Fibroblast of lung (primary cell): ENCODE measurements at places on chromosomes 7 and 10.
A peak's percentile ranks its signal among the peaks of the same experiment; 100 is the strongest.

DNA sequence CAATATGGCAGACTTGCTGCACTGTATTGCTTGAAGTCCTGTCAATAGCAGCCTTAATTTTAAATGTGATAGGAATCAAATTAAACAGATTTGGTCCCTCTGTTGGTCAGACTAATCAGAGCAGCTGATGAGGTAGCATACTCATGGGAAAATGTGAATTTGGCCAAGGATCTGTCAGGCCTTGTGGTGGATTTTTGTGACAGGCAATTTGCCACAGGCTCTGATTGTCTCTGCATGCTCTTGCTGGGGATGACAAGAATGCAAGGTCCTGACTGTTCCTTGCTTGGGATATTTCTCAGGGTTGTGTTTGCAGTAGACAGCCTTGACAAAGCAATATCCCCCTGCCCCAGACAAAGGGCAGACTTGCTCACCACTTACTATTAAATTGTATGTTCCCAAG lies 41.5 kb upstream of the GARS1 start:
- no peak for DNase-seq

DNA sequence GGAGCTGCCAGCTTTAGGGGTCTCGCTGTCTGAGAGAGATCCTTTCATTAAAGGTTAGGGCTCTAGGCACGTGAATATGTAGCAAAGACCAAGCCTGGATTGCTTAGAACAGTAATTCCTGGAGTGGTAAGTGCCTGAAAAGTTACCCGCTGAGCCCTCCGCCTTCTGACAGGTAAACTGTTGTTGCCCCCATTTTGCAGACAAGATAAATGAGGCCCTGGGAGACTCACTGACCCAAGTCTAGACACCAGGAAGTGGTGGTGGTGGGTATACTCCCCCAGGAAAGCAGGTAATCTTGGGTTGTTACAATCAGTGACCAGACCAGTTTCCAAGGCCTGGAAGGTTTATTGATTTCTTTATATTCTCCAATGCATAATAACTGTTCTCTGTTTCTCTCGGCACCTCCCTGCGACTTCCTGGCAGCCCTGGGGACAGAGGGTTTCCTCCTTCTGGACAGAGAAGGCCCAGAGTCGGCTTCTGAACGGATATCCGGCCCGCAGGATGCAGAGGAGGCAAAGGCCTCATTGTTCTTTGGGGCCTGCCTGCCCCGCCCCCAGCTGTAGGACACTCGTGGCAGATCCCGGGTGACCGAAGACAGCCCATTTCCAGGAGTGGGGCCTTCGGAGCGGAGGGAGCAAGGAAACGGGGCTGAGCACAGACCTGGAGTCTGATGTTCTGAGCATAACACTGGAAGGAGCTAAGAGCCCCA lies 1.3 kb upstream of the GRK5 start:
- DNase-seq = no peak

DNA sequence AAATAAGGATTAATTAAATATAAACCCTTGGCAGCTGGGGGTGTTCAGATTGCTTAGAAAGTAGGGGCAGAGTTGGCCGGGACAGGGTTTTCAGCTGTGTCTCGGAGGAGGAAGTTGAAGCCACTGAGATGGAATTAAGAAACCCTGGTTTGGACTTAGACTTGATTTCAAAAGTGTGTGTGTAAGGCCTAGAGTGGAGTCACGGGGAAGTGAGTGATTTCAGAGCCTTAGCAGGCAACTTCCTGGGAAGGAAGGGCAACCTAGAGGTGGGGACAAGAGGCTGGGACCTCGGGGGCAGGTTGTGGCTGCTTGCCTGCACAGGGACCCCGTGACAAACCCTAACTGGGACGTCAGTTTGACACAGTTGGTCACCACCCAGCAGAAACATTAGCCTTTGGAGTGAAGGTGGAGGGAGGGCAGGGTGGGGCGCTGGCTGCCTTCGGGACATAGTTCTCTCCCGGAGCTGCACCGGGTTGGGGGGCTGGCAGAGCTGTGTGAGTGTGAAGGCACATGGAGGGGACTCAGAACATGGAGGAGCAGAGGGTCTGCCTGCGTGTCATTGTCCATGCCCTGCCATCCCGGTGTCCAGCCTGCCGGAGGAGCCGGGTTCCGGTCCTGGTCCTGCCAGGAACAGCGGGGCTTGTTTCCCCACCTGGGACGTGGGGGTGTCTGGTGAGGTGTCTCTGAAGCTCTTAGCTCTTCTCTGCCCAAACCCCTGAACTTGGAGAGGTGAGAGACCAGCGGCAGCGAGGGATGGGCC lies 1.8 kb downstream of the BRI3 start:
- peak; percentile 64 for DNase-seq

DNA sequence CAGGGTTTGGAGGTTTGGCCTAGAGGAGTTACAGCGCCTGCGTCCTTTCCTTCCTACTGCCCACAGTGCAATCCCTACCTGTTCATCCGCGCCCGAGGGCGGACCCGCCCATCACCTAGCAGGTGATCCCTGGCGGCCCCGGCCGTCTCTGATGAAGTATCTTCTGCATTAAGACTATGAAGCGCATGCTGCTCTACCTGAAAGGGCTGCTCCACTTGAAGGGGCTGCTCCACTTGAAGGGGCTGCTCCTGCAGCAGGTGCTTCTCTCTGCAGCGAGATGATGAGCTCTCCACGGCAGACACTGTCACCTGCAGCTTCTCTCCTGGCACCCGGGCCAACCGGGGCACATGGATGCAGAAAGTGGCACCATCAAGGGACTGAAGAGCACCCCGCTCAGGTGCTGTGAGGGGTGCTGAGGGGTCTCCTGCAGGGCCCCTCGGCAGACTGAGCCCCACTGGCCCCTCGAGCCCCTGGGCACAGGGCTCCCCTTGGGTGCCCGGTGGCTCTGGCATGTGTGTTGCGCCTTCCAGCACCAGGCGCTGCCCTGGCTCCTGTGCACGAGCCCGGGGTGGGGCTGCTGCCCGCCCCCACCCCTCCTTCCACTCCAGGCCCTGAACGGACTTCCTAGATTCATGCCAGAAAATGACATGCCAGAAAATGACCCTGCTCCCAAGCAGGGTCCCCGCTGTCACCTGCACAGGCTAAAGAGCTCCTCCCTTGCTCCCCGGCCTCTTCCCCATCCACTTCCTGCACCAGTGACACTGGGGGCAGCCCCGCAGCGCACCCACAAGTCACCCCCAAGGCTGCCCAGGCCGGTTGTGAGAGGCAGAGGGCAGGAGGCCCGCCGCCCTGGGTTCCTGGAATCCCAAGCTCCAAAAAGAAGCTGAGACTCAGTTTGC lies 29.4 kb downstream of the WDR86 start:
- no peak for DNase-seq

DNA sequence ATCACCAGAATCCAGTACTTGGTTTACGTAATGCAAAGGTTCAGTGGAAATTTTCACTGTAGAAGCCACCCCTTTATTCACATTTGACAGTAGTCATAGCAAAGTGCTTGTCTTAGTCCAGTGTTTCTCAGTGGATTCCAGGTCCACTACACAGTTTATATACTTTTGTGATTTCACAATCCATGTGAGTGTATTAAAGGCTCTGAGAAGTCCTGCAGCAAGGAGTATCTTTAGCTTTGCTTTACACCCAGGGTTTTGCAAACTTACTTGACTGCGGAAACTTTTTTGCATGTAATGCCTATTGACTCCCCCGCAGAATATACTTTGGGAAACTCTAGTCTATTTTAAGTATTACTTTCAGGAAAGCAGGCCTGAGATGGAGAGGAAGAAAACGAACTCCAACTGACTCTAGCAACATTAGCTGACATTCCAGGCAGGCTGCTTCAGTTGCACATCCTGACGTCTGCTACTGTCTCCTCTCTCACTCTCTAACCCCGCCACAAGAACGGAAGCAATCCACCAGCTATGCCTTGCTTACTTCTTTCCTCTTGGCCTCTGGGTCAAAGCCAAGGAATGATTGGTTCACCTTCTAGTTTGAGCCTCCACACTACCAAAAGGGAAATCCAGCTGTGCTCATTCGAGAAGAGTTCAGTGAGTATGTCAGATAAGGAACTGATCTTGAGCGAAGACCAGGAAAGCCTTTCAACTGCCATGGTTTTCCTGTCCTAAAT lies 6.2 kb downstream of the PLXNA4 start:
- no peak for DNase-seq

DNA sequence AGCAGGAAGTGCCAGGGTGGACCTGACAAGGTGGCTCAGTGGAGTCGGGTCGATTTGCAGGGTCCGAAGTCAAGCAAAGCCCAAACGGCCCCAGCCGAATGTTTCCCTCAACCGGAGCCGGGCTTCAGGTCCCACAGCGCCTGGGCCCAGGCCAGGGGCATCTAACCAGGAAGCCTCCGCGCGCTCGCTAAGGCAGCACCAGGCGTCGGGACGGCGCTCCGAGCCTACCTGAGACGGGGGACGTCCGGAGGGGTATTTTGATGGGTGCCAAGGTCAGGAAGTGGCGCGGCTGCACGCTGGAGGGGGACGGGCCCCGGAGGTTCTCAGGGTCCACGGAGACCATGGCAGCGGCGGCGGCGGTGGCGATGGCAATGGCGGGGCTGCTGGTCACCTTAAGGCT lies 51.5 kb downstream of the TCERG1L start:
- DNase-seq = no peak

- DNase-seq = peak; percentile 31
These were observed 37.9 kb upstream of the ANKRD1 start for GRCh38 chr10:90958781-90959180.

DNA sequence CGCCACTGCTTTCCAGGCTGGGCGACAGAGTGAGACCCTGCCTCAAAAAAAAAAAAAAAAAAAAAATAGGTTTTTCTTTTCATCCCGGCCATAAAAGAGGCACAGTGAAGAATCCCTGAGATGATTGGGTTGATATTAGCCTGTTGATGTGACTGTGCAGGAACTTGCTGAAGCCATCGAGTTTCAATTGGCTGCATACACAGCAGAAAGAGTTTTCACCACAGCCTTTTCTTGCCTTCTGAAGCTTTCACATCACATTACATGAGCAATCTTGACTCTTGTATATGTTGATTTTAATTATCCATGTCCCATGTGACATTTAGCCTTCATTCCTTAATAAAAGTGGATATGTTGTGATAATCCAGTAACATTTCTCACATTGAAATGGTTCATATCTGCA lies 14.9 kb upstream of the PLXDC2 start:
- DNase-seq = no peak

- DNase-seq = no peak
These were observed 436.1 kb upstream of the FOXK1 start for GRCh38 chr7:4245866-4246470.

DNA sequence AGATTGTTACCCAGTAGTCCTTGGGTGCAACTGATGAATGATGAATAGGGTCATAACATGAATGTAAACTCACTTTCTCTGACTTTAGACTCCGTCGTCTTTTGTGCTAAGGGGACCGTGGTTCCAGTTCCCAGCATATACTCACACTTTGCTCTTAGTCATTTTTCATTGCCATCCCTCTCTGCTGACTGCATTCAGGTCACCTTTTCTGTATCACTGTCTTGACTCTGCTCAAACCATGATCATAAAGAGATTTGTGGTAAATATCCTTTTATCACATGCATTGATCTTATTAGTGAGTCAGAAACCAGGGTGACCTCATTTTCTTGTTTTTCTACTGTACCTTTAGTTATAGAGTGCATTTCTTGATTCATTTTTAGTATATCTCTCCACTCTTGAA lies 141.1 kb upstream of the AGR3 start:
- DNase-seq = no peak

DNA sequence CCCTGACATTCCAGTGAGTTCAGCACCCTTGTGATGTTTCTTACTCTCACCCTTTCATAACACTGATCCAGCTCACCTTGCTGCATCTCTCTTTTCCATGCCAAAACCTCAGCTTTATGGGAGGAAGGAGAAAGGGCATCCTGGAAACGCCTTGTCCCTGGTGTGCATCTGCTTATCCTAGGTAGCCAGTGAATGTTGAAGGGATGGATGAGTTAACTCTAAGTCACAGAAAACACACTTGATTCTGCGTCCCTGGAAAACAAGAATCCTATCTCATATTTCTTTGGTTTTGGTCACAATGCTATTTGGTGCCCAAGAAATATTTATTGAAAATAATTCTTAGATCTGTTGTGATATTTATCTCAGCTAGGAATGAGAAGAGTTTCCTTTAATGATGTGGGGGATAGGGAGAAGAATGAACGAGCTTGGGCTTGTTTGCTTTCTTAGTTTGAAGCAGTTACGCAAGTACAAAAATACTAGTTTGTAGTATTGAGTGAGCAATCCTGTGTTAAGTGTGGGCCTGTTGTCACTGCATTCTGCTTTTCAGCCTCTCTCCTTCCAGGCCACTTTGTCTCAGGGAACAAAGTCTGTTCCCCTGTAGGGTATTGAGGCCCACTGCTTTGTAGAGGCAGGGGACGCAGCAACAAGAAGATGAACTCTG lies 126.5 kb downstream of the ARID5B start:
- DNase-seq = no peak

- no peak for DNase-seq
These were observed 99.3 kb upstream of the INSIG1 start for GRCh38 chr7:155198196-155198892.

DNA sequence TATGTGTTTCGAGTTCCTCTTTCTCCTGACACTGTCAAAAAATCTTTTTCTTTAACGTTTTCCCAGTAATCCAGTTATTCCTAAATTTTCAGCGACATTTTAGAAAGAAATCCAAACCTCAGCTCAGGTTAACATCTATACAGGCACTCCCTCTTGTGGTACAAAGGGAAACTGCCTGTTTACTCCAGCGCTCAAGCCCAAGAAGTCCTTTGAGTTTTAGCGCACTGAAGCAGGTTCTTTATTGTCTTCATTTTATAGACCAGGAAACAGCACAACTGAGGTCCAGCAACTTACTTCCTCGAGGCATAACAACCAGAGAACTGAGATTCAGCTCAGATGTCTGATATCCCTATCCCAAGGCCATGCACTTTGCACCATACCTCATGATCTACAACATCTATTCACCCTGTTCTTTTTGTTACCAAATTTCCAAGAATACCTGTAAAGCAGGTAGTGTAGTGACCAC lies 287.2 kb upstream of the MKLN1 start:
- peak; percentile 59 for DNase-seq

GRCh38 chr10:101941871-101942270 lies 98.3 kb upstream of the KCNIP2 start:
- DNase-seq = peak; percentile 59

DNA sequence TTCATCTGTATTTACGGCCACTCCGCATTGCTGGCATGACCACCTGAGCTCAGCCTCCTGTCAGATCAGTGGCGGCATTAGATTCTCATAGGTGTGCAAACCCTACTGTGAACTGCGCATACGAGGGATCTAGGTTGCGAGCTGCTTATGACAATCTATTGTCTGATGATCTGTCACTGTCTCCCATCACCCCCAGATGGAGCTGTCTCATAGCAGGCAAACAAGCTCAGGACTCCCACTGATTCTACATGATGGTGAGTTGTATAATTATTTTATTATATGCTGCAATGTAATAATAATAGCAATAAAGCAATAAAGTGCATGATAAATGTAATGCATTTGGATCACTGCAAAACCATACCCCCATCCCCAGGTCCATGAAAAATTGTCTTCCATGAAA lies 1172.9 kb upstream of the AUTS2 start:
- no peak for DNase-seq

- no peak for DNase-seq
These were observed 59.9 kb downstream of the PWWP2B start for GRCh38 chr10:132456881-132457280.

- DNase-seq = no peak
These were observed 129.5 kb downstream of the PLXNA4 start for GRCh38 chr7:132446666-132447278.
